Mucosa of descending colon (tissue), 3 donors: ENCODE measurements at places on chromosomes 6 and 20. TPM values are rescaled to one million over a fixed set of nuclear protein-coding genes. Genes with fewer than 3 reads are reported as not detected.

BMP6 gene
- 0.98 TPM for total RNA-seq

RNF114 gene
- total RNA-seq, result 89.0 TPM

SPATA25 gene
- total RNA-seq, result 4.1 TPM

DNA sequence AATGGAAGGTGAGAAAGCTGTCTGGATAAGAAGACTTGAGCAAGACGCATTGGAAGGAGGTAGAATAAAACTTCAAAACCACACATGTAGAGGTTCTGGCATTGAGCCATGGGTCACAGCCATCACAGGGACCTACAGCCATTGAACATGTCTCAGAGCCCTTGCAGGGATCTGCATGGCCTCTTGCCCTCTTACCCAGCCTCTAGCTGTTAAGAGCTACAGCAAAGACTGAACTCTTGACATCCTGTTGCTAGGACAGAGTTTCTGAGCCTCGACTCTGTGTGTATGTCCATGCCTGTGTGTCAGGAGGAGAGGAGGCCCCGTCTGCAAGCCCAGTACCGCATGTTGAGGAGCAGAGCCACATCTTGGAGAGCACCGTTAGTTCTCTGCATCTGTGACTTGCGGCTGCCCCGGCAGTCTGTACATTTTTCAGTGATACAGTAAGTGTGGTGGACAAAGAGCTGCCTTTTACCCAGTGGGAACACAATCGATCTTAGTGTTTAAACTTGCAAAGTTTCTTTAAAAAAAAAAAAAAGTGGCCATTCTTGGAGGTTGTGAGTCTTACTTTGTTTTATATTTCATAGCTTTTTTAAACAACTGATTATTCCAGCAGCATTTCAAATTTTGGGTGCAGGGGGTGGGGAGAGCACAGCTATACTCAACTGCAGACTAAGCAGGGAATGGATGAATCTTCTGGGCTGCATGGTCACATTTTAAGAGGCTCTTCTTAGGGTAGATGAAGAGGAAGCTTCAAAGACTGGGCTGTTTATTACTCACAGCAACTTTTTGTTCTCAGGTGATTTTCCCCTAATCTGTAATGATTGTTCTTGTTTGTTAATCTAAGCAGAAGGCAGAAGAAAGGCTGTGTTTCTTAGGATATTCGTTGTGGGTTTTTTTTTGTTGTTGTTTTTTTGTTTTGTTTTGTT lies 88.5 kb downstream of the TBC1D7 start:
- no peak for DNase-seq

COX4I2 gene
- 0.76 TPM for total RNA-seq

- DNase-seq, result no peak
Measured at GRCh38 chr20:33279261-33279910, 3.6 kb upstream of the BPIFB1 start.

DNA sequence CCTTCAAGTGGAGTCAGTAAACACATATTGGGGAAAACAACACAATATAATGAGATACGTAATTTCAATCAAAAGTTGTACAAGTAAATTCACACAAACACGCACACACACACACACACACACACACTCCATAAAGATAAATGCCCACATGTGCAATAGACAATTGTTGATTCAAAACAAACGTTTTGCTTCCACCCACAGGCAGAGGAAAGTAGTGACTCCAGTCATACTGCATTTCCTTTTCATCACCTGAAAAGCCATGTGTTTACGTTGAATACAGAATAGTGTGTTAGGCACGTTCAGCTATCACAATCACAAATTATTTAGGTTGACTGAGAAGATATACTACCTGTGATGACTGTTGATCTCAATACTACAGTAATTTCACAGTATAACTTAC lies 443.8 kb upstream of the MANEA start:
- no peak for DNase-seq

SNAP25 gene
- 10.5 TPM for total RNA-seq

- DNase-seq, result no peak
Measured at GRCh38 chr6:1231941-1232340, 80.0 kb upstream of the FOXQ1 start.

DNA sequence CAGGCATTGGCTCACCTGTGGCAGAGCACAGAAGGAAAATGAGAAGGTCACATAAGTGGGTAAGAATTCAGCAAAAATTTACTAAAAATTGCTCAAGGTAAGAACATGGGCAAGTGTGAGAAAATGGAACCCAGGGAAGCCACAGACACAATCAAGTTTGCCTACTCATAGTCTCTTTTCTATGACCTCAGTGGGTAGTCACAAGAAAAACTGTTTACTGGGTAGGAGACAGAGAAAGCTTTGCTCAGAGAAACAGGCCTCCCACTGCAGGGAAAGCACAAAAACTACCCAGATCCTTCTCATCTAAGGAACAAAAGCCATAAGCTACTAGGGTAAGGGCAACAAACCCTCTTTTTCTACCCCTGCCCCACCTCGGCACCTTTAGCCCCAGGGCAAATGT lies 35.2 kb downstream of the FAM184A start:
- no peak for DNase-seq

HEY2 gene
- total RNA-seq, result 1.5 TPM

PSORS1C2 gene
- total RNA-seq, result not detected

GRCh38 chr6:79269877-79270276 lies 35.4 kb upstream of the HMGN3 start:
- DNase-seq, result no peak

- DNase-seq, result no peak
Measured at GRCh38 chr6:100112855-100113508, 119.0 kb upstream of the MCHR2 start.

- DNase-seq, result no peak
Measured at GRCh38 chr6:3957321-3957720, 108.1 kb downstream of the FAM50B start.

DNA sequence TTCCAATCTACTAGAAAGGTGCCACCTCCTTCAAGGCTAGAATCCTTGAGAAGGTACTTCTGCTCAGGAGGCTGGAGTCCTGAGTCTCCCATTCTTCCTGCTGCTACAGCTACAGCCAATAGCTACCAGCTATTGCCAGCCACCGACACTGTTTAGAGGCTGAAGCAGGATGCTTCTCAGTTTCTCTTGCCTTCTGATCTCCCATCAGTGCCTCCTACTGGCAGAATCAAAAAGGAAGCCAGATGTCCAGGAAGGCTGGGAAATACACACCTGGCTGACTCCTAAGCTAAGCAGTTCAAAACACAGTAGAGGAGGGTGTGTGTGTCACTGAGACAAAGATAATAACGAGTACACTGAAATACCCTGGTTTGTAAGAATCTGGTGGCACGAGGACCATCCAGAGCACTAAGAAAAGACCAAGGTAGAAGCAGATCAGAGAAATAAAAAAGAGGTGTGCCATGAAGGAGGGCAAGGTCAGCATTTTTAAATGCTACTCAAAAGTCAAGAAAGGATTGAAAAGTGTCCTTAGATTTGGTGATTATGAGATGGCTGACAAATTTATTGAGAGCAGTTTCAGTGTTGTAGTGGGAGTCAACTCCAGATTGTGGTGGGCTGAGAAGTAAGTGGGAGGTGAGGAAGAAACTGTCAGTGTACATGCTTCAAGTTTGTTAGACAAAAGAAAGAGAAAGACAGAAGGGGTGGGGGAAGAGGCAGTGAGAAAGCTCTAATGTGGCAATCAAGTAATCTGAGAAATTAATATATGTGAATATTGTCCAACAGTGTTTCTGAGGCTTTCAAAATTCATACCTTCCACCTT lies 2.3 kb upstream of the HLA-DMA start:
- DNase-seq, result peak; percentile 72
